ENCODE measurements at places on chromosomes 2 and 18.

DNA sequence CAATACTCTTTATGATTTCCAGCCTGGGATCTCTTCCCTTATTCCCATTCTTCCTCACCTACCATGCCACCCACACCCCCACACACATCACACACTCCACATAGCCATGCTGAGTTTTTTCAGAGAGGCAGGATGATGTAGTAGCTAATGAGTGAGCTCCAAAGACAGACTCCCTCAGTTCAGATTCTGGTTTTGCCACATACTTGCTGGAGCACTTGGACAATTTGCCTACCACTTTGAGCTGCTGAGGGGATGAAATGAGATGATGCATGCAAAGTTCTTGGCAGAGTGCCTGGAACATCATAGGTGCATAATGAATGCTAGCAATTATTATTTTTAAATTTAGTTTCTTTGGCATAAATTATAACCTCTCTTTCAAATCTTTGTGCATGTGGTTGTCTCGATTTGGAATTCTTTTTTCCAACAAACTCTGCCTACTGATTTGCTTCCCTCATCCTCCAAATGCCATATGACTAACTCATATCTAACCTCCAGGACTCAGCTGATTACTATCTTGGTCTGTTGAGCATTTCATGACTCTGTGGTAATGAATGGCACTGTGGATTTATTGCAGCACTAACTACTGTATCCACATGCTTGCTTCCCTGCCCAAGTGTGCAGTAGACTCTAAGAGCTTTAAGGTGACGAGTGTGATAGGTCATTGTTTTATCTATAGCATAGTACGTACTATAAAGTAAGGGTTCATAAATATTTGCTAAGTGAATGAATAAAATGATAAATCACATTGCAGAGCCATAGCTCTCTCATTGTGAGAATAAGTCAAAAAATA is 99.1 kb downstream of the TACR1 start:
- no peak for DNase-seq

- no peak for DNase-seq
These were observed 1093.0 kb upstream of the GYPC start for GRCh38 chr2:125562924-125563323.

DNA sequence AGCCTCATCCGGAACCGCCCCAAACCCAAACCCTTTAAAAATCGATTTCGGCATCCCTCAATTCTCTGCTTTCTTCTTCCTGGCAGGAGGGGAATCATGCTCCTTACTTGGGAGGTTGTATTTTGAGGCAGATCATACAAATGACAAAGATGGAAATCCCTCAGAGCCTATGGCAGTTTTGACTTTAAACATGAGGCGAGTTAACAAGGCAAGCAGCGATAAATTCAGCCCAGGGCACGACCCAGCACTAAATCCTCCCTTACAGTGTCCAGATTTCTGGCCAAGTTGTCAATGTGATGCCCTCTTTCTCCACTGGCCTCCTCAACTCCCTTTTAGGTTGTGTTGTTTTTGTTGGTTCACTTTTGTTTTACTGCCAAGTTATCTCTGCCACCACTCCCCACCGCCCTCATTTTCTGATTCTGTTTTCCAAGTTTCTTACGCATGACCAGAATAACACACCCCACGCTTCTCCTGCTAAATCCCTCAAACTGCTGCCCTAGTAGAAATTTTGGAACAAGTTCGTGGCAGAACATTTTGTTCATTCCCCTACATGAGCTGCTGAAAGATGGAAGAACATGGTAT is 68.3 kb downstream of the CTAGE1 start:
- DNase-seq: no peak

DNA sequence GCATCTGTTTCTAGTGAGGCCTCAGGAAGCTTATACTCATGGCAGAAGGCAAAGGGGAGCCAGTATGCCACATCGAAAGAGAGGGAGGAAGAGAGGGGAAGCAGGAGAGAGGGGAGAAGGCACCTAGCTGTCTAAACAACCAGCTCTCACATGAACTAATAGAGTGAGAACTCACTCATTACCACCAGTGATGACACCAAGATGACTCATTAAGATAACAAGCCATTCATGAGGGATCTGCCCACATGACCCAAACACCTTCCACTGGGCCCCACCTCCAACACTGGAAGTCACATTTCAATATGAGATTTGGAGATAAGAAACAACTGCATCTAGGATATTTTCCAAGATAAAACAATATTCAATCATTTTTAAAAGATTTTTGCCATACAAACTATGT is 753.9 kb upstream of the ZEB2 start:
- no peak for DNase-seq

GRCh38 chr2:47072018-47072691 is 83.0 kb downstream of the STPG4 start:
- DNase-seq: no peak

GRCh38 chr2:1521878-1522830 is 108.9 kb downstream of the TPO start:
- no peak for DNase-seq

GRCh38 chr18:77648411-77648810 is 398.8 kb downstream of the GALR1 start:
- DNase-seq: no peak

- no peak for DNase-seq
These were observed 323.4 kb downstream of the BCL11A start for GRCh38 chr2:60230037-60230436.

DNA sequence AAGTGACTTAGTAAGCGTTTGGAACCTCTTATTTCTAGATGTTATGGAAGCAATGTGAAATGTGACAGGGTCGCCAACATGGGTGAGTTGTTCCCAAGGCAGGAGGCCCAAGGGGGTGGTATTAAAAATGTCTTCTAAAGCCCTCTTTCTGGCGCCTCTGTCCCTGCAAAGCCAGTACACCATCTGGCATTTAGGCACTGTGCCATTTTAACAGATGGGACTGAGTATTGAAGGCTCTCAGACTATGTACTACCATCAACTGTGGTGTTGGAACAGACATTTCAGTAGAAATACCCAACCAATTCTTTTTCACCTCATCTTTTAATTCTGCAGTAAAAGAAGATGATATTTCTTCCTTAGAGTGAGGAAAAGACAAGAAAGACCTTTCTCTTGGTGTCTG is 384.5 kb upstream of the MMADHC start:
- no peak for DNase-seq

- no peak for DNase-seq
These were observed 49.1 kb upstream of the MYCN start for GRCh38 chr2:15890936-15891905.

DNA sequence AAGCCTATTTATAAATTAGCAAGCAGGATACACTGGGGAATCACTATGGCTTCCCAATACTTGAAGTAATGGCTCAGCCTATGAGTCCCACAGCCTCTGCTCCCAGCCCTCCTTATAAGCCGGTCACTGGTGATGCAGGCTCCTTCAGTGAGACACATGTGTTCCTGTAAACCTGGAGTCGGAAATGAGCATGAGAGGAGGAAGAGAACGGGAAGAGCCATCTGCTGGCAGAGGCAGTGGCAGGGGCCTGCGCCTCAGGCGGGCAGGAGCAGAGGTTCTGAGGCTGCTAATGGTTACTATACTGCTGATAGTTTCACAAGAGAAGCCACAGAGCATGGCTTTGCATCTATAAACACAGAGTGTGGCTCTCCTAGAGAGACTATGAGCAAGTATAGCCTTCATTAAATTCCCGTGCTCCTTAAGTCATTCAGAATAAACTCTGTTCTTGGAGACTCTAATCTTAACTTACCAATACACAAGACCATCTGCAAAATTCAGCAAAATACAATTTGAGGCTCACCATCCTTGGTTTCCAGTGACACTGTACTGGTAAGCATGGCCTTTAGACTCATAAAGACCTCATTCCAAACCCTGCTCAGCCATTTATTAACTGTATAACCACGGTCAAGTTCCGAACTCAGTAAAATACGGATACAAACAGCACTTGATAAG is 63.3 kb downstream of the FBXO15 start:
- DNase-seq: no peak

DNA sequence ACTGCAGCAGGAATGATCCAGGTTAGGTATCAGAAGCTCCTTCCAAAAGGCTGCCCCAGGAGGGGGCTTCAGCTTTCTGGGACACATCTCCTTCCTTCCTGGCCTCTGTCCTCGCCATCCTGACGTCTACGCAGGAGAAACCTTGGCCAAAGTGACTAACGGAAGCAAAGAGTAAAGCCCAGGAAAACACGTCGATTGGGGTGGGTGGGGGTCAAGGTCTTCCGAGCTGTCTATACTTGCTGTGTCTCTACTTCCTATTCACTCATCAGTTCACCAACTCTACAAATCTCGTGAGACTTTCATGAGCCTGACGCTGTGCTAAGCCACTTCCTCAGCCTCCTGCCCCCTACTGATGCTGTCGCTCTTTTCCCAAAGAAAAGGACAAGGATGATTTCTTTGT is 212.6 kb downstream of the TNS1 start:
- no peak for DNase-seq

DNA sequence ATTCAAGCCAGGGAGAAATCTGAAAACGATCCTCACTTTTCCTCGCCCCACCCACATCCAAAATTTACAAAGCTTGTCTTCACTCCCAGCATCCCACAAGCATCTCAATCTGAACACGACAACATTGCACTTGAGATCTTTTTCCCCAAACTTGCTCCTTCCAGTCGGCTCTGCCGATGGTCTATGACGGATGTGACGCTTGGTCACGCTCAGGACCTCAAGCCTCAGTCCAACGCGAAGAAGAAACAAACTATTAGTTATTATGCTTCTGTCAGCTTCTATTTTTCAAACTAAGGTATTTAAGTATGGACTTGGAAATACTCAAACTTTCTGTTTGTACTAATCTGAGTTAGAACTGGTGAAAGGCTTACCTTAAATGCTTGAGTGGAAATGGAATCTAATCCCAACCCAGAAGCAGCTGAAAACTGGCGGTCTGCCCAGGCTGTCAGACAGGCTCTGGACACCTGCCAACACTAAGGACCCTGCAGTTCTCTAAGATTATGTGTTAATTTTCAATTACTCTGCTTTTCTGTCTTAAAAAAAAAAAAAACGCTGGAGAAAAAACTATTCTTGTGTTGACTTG is 132.1 kb upstream of the DNMT3A start:
- no peak for DNase-seq

GRCh38 chr2:11697103-11697871 is 27.3 kb upstream of the NTSR2 start:
- no peak for DNase-seq
